ENCODE measurements at places on chromosomes 3 and 15.

DNA sequence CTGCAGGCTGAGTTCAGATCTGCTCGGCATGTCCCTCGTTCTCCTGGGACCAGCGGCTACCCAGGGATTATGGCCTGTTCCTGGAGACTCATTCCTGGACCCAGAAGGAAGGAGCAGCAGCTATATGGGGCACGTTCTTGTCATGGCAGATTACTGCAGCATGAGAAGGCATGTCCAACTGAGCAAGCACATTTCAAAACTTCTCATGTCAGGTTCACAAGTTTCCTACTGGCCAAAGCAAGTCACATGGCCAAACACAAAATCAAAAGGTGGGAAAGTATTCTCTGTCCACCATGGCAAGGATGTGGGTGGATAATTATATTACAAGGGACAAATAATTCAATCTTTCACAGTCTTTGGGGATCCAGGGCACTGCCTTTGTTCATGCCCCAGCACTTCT lies 71.9 kb upstream of the C15orf39 start:
- no peak for DNase-seq

- no peak for DNase-seq
Observed at GRCh38 chr3:69088063-69088462, 3.3 kb downstream of the ARL6IP5 start.

DNA sequence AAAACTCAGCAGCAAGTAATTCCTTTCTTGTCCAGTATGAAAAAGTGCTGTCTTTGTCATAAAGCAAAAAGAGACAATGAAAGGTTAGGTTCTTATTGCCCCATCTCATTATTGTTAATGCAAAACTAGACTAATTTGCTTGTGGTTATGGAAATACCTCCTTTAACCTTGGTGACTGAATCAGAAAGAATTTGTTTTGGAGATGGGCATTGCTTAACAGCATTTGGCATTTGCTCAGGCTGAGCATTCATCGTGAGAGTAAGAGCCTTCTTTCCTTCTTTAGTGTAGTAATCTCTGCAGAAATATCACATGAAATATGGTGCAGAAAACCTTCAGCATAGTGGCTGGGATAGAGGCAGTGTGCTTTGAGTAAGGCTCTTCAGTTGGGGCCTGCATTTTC lies 103.1 kb downstream of the CNTN6 start:
- DNase-seq, result no peak

DNA sequence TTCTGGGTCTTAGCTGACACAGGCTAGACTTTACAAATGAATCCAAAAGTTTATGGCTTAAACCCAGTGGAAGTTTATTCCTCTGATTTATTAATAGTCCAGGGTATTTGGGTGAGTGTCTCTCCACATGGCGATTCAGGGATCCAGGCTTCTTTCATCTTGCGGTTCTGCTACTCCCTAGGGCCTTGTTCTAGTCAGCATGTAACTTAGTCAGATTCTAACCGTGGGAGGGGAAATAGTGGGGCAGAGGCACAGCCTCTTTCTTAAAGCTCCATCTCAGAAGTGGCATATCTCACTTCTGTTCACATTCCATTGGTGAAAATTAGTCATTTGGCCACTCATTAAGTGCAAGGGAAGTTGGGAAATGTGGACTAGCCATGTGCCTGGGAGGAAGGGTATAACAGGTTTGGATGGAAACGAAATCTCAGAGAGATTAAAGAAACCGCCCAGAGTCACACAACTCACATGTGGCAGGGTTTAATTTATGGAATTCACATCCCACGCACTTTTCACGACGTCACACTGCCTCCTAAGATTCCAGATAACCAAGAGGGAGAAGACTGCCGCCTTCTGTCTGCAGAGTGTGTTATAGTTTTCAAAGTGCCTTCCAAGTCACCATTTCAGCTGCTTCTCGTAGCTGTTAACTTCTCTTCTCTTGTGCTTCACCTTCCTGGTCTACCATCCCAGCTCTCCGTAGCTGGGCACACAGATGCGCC lies 11.4 kb upstream of the RASGRF1 start:
- DNase-seq, result no peak

DNA sequence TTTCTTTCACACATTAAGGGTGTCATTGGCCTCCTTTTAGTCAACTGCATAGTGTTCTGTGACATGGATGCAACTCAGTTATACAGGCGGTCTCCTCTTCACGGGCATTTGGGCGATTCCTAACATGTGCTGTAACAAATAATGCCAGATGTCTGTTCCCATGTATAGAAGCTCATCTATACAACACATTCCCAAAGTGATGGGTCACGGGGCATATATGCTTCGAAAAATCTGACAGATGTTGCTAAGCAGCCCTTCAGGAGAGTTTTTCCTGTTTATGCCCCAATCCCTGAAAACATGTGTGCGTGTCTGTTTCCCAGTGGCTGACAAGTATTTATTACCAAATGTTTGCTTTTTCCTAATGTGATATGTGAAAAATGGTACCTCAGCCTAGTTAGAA lies 25.8 kb downstream of the LRRK1 start:
- no peak for DNase-seq

GRCh38 chr3:11136830-11137626 lies 17.3 kb upstream of the HRH1 start:
- no peak for DNase-seq

DNA sequence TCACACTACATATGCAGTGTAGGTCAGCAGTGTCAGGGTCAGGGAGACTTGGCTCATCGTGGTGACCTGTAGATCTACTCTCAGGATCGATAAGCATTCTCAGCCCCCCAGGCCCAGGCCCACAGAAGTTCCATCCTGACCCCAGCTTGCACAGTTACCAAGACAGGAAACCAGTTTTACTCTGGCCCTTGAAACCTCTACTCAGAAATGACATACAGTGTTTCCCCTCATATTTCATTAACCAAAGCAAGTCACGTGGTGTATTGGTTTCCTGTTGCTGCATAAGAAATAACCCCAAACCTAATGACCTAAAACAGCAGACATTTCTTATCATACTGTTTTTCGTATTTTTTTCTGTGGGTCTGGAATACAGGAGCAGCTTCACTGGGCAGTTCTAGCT lies 242.2 kb downstream of the SLCO3A1 start:
- peak; percentile 56 for DNase-seq

- DNase-seq, result peak; percentile 1
Observed at GRCh38 chr3:61358364-61358763, 107.1 kb upstream of the FHIT start.

DNA sequence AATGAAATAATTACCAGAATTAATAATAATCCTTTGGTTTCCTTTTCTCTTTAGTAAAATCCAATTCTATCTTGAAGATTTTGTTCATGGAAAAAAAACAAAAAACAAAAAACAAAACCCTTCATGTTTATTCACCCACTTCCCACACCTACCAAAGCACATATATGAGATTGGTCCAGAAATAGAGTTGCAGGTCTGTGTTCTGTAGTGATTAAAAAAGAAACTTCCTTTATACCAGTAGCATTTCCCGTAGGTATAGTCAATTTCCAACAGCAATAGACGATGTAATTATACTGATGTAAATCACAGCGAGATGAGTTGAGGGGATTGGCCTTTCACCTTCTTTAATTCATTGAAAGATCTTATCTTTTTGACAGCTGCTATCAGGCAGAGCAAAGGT lies 194.6 kb downstream of the SOX2 start:
- DNase-seq, result no peak

- DNase-seq, result no peak
Observed at GRCh38 chr15:51093839-51094605, 684 bp downstream of the TNFAIP8L3 start.

DNA sequence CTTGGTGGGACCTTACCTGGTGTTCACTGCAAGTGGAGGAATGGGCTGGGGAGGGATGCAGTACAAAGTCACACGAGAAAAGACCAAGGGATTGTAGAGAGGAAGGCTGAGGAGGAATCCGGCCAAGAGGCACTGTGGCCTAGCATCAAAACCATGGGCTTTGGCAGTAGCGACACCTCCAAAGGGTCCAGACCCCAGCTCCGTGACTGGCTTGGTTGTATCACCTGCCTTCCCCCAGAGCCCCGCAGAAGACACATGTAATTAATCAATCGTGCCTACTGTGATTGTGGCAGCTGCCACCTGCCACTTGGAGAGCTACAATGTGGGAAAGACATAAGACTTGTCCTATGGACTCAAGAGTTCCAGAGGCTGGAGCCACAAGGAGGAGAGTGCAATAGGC lies 54.7 kb downstream of the ST8SIA2 start:
- DNase-seq, result no peak

DNA sequence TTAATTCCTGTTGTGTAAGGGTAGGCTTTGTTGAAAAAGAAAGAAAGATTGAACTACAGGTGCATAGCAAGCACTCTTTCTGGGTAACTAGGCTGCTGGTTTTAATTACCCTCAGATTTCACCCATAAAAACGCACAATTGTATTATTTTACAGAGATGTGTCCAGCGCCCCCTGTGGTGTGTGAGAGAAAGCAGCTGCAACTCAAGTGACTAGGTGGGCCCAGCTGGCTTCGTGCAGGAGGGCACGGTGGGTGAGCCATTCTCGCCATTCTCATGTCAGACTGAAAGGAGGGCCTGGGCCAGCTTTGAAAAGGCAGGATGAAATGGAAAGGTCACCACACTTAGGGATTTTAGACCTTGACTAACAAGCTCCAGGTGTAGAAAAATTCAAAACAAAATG lies 122.6 kb downstream of the LRIG1 start:
- DNase-seq, result peak; percentile 43

DNA sequence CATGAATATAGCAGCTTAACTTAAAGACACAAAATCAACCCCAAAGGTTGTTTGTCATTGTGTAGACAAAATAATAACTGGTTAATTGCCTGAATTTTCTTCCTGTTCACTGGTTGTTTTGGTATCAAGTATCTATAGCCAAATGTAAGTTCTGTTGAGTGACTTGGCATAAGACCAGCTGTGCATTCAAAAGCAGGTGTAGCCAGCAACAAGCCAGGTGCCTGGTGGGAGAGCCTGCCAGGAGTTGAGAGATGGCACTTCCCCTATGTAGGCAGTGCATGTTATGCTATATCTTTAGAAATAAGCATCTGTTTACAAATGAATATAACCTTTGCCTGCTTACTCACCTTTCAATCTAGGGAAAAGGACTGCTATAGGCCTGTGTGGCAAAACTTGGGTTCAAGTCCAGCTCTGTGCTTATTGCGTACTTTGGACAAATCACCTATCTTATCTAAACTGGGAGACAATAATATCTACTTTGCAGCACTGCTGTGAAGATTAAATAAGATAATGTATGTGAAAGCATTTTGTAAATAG lies 84.9 kb upstream of the TBL1XR1 start:
- DNase-seq, result no peak

GRCh38 chr15:62927836-62928235 lies 114.7 kb upstream of the TPM1 start:
- DNase-seq, result no peak

DNA sequence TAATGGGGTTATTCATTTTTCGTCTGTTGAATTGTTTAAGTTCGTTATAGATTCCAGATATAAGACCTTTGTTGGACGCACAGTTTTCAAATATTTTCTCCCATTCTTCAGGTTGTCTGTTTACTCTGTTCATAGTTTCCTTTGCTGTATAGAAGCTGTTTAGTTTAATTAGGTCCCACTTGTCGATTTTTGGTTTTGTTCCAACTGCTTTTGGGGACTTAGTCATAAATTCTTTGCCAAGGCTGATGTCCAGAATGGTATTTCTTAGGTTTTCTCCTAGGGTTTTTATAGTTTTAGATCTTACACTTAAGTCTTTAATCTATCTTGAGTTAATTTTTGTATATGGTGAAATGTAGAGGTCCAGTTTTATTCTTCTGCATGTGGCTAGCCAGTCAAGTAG lies 58.9 kb upstream of the ZNF280D start:
- DNase-seq, result no peak

DNA sequence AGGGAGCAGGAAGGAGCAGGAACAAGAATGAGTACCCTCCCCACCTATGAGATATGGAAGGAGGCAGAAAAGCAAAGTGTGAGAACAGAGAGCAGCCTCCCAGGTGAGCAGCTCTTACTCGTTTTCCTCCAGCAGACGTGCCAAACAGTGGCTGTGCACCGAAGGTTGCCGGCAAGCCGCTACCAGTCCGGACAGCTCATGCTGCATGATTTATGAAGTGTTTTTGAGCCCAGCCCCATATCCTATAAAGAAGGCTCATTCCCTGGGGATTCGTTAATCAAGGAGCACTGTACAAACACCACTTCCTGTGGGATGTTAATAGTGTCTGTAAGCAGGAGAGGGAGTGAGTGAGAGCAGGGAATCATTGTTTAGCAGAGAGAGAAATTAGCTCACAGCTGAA lies 118.3 kb upstream of the FOXB1 start:
- no peak for DNase-seq
